ENCODE measurements at places on chromosomes 13 and 19.

- DNase-seq, result no peak
These were observed 177.5 kb downstream of the FOXO1 start for GRCh38 chr13:40488869-40489391.

DNA sequence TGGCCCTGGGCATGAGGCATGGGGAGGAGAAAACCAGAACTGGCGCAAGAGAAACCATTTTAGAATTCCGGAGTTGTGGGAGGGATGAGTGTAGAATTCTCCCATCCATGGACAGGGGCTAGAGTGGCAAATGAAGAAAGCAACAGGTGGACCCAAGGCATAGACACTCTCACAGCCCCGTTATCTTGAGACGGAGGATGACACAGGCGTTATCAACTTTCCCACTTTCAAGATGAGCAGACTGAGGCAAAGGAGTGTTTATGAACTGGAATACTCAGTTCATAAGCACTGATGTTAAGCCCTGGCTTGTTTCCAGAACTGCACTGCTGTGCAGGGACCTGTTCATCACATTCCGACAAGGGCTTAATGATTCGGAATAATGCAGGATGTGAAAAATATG, 1.1 kb upstream of the GTF3A start:
- DNase-seq, result no peak

DNA sequence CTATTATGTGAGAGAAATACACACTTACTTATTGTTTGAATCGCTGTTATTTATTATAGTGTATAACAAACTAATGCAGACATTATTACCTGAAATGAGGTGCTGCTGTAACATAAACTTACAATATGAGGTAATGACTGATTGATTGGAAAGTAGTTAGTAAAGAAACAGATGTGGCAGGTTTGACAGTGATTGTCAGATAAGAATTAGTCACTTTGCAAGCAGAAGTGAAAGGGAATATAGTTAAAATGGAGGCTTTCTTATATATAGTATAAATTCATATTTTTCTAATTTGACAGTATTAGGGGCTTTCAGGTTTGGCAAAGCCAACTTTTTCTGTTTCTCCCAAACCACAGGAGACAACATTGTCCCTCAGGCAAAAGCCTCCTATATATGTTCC, 20.6 kb downstream of the MIR17HG start:
- no peak for DNase-seq

DNA sequence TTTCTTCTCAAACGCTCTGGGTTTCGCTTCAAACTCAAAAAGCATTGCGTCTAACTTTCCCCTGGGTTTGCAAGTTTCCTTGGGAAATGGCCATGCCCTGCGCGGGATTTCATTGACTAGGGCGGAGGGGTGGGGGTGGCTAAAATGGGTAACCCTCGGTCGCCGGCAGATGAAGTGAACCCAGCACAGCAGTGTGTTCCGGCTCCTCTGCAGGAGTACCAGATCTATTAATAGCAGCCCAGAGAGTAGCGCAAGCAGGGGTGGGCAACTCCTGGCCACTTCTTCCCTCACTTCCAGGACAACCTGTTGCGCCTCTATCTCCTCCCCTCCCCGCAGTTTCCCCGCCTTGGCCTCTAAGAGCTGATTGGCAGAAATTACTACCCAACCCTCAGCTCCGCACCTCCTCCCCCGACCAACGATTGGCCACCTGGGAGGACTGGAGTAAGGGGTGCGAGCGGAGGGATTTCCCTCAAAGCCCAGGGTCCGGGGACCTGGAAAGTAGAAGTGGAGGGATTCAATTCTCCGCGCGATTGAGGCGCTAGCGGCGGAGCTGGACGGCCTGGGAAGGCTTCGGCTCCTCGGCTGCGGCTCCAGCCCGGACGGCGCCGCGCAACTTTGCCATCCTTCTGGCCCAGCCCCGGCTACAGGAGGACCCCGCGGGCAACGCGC, at the start of gene FREM2:
FREM2 (plus strand) TSS at position 501 of the 669 bp plus-strand sequence. CDS start 268 bp downstream, outside the sequence.
- DNase-seq, result no peak

DNA sequence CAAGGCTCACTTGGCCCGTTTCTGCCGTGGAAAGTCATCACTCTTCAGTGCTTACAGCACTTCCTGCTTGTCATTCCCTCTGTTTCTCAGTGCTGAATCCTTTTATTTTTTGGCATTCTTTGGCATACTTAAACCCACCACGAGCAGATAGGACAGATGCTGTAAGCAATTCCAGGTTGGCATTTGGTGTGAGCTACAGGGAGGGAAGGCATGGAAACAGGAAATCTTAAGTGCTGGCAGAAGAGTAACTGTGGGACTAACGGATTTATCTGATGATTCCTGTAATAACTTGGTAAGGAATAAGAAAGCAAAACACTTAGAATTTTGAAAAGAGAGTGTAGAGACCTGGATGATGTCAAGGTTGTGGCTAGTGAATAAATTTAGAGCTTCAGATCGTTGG, 273.4 kb downstream of the GPC6 start:
- DNase-seq, result no peak
